ENCODE measurements at places on chromosomes 7 and 10.

DNA sequence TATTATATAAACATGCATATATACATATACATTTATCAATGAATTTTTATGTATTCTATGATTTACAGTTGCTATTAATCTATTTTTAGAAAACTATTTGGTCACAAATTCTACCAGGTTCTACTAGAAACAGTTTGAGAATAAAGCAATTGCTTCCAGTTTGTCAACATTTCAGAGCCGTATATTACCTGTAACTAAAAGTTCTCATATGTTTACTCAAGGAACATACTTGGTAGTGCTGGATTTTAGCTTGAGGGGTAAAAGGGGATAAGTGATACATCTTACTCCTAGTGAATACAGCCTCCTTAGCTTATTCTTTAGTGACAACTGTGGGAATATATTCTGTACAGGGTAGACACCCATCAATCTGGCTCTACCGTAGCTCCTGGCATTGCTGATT lies 1590.5 kb upstream of the LRRTM3 start:
- no peak for DNase-seq

- DNase-seq = no peak
Observed at GRCh38 chr10:6778992-6779701, 199.1 kb upstream of the PRKCQ start.

- DNase-seq = no peak
Observed at GRCh38 chr10:122632576-122632975, 67.1 kb downstream of the C10orf120 start.

DNA sequence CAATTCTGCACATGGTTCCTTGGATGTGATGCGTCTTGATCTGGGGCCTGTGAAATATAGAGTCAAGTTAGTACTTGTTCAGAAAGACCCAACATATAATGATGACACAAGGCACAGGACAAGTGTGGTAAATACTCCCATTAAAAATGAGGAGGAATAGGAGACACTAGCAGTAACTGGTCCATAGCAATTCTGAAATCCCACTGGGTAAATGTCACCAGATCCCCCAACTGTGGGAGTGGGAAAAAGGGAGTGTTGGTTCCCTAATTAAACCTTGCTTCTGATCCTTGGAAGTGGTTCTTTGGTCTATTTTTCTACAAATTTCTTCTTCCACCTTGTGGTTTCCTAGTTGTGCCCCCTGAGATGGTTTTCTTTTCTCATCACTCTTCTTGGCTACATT lies 62.5 kb upstream of the NRP1 start:
- no peak for DNase-seq

Measured in GM13977 (cell line).